ENCODE measurements at places on chromosomes 16 and 17. TPM values are rescaled to one million over a fixed set of nuclear protein-coding genes. Genes with fewer than 3 reads are reported as not detected.

- no peaks in the 10 kb centered on the region for H3K36me3 ChIP-seq
- H3K4me3 ChIP-seq = no peak overlapping the region
- no peaks in the 10 kb centered on the region for H3K4me1 ChIP-seq
- no peak for DNase-seq
These were observed 383.6 kb downstream of the UTP18 start for GRCh38 chr17:51643702-51644490.

- no peak overlapping the region for H3K4me3 ChIP-seq
- H3K36me3 ChIP-seq = peaks cover 29% of the 10 kb centered on the region
- H3K4me1 ChIP-seq = no peaks in the 10 kb centered on the region
These were observed 57.4 kb upstream of the ERN1 start for GRCh38 chr17:64187093-64187895.

Gene PVALEF
- total RNA-seq = not detected

GRCh38 chr17:48187872-48188608 lies 80.5 kb downstream of the SNX11 start:
- no peaks in the 10 kb centered on the region for H3K4me1 ChIP-seq
- no peak overlapping the region for H3K4me3 ChIP-seq
- no peaks in the 10 kb centered on the region for H3K27me3 ChIP-seq

Gene TP53TG3D
- not detected for total RNA-seq

DNA sequence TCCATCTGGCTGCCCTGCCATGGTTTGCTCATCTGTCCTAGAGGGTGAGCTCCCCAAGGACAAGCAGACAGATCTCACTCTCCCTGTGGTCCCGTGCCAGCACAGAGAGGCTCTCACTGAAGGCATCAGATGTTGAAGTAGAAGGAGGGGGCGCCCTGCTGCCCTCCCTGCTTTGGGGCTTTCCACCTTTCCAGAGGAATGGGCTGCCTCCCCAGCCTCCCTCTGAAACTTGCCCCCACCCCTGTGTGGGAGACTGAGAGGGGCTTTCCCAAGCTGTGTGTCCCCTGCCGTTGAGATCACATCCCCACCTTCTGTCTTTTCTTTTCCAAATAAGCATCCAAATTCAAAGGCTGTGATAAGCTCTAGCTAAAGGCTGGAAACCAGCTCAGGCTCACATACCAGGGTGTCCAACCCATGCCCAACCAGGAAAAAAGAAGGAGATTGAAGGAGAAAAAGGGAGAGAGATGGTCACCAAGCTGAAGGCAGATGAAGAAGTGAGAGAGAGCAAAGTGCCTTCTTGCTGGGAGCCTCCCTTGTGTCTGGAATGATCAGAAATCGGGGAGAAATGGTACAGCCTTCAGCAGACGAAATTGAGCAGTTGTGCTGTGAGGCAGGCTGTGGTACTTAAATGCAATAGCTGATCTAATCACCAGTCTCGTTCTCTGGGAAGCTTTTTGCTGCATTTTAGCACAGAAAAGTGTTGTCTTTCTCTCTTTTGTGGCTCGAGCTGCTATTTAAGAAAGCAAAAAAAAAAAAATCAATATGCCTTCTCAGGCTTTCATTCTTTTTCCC lies 145.9 kb upstream of the LHX1 start:
- no peak overlapping the region for H3K27ac ChIP-seq
- no peaks in the 10 kb centered on the region for H3K36me3 ChIP-seq
- H3K27me3 ChIP-seq = no peaks in the 10 kb centered on the region
- no peaks in the 10 kb centered on the region for H3K4me1 ChIP-seq

Gene HOXB8
- total RNA-seq = 1.2 TPM

Gene NPIPB8
- total RNA-seq = not detected

Gene MIEN1
- total RNA-seq = 14.1 TPM

- DNase-seq = no peak
- H3K36me3 ChIP-seq = no peaks in the 10 kb centered on the region
- no peak overlapping the region for H3K4me3 ChIP-seq
- H3K4me1 ChIP-seq = peaks cover 29% of the 10 kb centered on the region
- peaks cover 12% of the 10 kb centered on the region for H3K27me3 ChIP-seq
These were observed 3.6 kb upstream of the UTS2R start for GRCh38 chr17:82367724-82368524.

Gene PRKCB
- 32.7 TPM for total RNA-seq

Gene TRIM72
- not detected for total RNA-seq

- no peak overlapping the region for H3K27ac ChIP-seq
- no peaks in the 10 kb centered on the region for H3K4me1 ChIP-seq
- no peak overlapping the region for H3K4me3 ChIP-seq
- no peaks in the 10 kb centered on the region for H3K27me3 ChIP-seq
These were observed 316.1 kb downstream of the PHKB start for GRCh38 chr16:47777220-47777619.

- no peaks in the 10 kb centered on the region for H3K36me3 ChIP-seq
- no peaks in the 10 kb centered on the region for H3K4me1 ChIP-seq
- DNase-seq = no peak
- no peaks in the 10 kb centered on the region for H3K27me3 ChIP-seq
- H3K4me3 ChIP-seq = no peak overlapping the region
These were observed 124.4 kb downstream of the SPACA3 start for GRCh38 chr17:33116021-33116551.

Gene CLDN6
- not detected for total RNA-seq

DNA sequence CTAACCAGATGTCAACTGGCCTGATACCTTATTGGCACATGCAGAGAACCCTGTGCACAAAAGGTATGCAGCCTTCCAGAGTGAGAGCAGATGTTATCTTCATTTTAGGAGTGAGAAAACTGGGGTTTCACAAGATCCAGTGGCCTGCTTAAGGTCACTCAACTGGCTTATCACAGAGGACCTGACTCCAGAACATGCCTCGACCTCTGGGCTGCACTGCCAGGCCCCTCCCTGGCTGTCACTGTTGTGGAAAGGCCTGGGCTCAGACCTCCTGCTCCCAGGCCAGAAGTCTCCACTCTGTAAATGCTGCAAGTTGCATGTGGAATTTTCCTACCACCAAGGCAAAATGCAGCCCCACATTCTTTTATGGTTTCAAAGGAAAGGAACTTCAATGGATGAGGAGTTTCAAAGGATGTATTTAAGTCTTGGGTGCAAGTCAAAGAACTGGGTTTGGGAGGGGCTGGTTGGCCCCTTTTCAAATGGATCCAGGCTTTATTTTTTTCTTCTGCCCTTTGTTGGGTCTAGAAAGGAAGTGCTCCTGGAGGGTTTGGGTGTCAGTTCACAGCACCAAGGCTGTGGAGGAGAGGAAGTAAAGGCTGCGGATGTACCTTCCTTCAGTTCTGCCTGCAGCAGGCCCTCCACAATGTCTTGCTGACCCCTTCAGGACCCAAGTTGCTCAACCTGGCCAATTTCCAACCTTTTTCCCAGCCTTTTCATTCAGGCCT lies 30.4 kb upstream of the SMPD3 start:
- H3K4me3 ChIP-seq = no peak overlapping the region
- DNase-seq = no peak
- no peaks in the 10 kb centered on the region for H3K27me3 ChIP-seq
- no peaks in the 10 kb centered on the region for H3K36me3 ChIP-seq

GRCh38 chr16:56345406-56346050 lies 79.8 kb downstream of the AMFR start:
- H3K36me3 ChIP-seq = peaks cover 5% of the 10 kb centered on the region
- no peaks in the 10 kb centered on the region for H3K27me3 ChIP-seq
- no peak overlapping the region for H3K4me3 ChIP-seq
- H3K27ac ChIP-seq = no peak overlapping the region
- DNase-seq = no peak

DNA sequence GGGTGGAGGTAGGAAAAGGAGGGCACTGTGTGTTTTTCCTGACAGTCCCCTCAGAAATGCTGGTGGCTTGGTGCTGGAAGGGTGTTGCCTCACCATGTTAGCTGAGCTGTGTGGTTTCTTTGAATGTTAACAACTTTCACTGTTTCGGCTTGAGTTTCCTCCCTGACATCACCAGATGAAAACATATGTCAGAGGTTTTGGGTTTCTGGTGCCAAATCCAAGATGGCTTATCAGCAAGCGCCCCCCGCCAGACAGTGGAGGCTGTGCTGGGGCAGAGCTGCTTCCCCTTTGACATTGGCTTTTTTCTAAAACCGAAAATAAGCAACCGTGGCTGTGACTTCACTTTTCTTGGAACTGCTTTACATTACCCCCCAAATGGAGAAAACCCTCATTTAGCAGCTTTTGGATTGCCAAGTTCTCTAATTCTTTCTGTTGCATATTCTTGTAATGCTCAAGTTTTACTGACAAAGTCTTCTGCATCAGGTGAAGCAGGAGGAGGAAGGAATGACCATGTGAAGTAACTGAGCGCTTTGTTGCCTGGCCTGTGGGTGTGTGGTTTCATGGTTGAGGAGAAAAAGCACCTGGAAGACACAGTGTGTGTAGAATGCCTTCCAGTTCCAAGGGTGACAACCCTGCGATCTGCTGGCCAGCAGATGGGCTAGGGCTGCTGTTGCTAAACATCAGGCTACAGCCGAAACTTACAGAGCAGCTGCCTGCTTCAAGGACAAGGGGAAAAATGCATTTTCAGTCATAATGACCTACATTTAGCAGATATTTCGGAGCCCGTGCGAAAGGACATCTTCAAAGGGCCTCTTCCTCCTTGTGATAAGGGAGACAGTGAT lies 9.7 kb downstream of the RMI2 start:
- H3K36me3 ChIP-seq = no peaks in the 10 kb centered on the region
- H3K4me3 ChIP-seq = no peak overlapping the region
- peak overlapping the region; percentile 34 for H3K27ac ChIP-seq
- H3K4me1 ChIP-seq = peaks cover 15% of the 10 kb centered on the region

Gene UNC13D
- 9.0 TPM for total RNA-seq

- H3K4me3 ChIP-seq = peak overlapping the region; percentile 52
- peak overlapping the region; percentile 78 for H3K27ac ChIP-seq
- no peaks in the 10 kb centered on the region for H3K27me3 ChIP-seq
- H3K36me3 ChIP-seq = no peaks in the 10 kb centered on the region
- peak; percentile 62 for DNase-seq
These were observed 718 bp downstream of the ATP2A3 start for GRCh38 chr17:3963237-3964201.

Gene KCNAB3
- total RNA-seq = not detected

DNA sequence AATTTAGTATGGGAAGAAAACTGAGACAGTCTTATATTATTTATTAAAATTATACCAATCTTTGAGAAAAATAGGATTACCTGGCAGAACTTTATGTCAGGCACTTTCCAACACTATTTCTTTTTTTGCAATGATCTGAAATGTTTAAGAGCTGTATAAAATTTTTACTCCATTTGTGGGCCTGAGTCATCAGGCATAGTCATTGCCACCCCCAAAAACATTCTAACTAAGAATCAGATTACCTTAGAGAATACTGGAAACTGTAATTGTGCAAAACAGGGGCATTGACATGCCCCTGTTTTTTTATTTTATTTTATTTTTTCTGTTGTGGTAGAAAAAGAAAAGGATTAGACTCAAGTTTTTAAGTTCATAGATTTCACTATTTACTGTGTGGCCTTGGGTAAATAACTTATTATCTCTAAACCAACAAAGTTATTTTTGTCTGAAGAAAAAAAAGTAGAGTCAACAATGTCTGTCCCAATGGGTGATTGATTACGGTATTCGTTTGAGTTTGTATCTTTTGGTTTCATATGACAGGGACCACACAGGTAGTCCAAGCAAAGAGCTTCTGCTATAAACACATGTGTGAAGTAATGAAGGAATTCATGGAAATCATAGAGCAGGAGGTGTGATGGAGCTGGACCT lies 24.6 kb downstream of the VAT1L start:
- H3K36me3 ChIP-seq = no peaks in the 10 kb centered on the region
- H3K27me3 ChIP-seq = no peaks in the 10 kb centered on the region
- H3K4me1 ChIP-seq = no peaks in the 10 kb centered on the region
- H3K4me3 ChIP-seq = no peak overlapping the region
- no peak for DNase-seq
- H3K27ac ChIP-seq = no peak overlapping the region

GRCh38 chr17:81821603-81822311 lies 11.3 kb downstream of the MCRIP1 start:
- peak; percentile 93 for DNase-seq
- H3K4me3 ChIP-seq = no peak overlapping the region
- H3K36me3 ChIP-seq = peaks cover 28% of the 10 kb centered on the region
- no peaks in the 10 kb centered on the region for H3K27me3 ChIP-seq
- H3K27ac ChIP-seq = peak overlapping the region; percentile 76

GRCh38 chr16:49003022-49003421 lies 278.6 kb downstream of the CBLN1 start:
- H3K4me3 ChIP-seq = no peak overlapping the region
- no peaks in the 10 kb centered on the region for H3K4me1 ChIP-seq
- no peaks in the 10 kb centered on the region for H3K27me3 ChIP-seq
- no peaks in the 10 kb centered on the region for H3K36me3 ChIP-seq
- DNase-seq = no peak
- no peak overlapping the region for H3K27ac ChIP-seq

DNA sequence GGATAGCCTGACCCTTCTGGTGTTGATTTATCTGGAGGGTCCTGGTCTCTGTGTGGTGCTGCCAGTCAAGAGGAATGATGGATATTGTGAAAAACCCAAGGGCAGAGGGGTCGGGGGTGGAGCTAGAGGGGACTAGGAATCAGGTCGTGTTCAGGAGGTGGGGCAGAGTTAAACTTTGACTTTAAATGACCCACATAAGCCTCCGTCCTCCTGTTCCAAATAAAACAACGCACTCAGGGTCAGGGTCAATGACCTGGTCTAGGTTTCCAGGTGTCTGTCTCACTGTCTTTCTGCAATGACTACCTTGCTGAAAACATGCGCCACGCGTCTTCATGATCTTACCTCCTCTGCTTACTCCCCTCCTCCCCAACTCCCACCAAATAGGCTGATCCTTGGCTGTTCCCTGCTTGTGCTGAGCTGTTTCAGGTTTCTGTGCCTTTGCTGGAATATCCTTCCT lies 14.7 kb downstream of the AOC3 start:
- no peak overlapping the region for H3K27ac ChIP-seq
- no peaks in the 10 kb centered on the region for H3K27me3 ChIP-seq
- no peak for DNase-seq
- peaks cover 8% of the 10 kb centered on the region for H3K4me1 ChIP-seq
- no peak overlapping the region for H3K4me3 ChIP-seq

GRCh38 chr17:2433696-2434095 lies 32.8 kb upstream of the MNT start:
- H3K4me3 ChIP-seq = no peak overlapping the region
- H3K27ac ChIP-seq = no peak overlapping the region
- no peak for DNase-seq
- no peaks in the 10 kb centered on the region for H3K27me3 ChIP-seq
- no peaks in the 10 kb centered on the region for H3K4me1 ChIP-seq

GRCh38 chr16:81136390-81137335 lies 40.5 kb upstream of the GCSH start:
- no peak for DNase-seq
- no peak overlapping the region for H3K4me3 ChIP-seq
- peaks cover 4% of the 10 kb centered on the region for H3K4me1 ChIP-seq
- H3K27me3 ChIP-seq = no peaks in the 10 kb centered on the region

Data from stomach (tissue), 19 donors.